ENCODE measurements at places on chromosomes 3 and 15. TPM values are rescaled to one million over a fixed set of nuclear protein-coding genes. Genes with fewer than 3 reads are reported as not detected.

- DNase-seq, result no peak
Observed at GRCh38 chr3:10697918-10698317, 118.1 kb upstream of the SLC6A11 start.

GRCh38 chr15:67372986-67373675 lies 118.5 kb downstream of the IQCH start:
- DNase-seq, result no peak

GRCh38 chr15:26628879-26629529 lies 143.9 kb downstream of the GABRB3 start:
- peak; percentile 73 for DNase-seq

- DNase-seq, result no peak
Observed at GRCh38 chr15:36742696-36743095, 163.3 kb downstream of the CDIN1 start.

The LMOD3 gene
- total RNA-seq, result 148 TPM

The MORC1 gene
- not detected for total RNA-seq

GRCh38 chr3:107220538-107220937 lies 156.7 kb upstream of the CCDC54 start:
- DNase-seq, result no peak

Data from Right ventricle myocardium superior (tissue), 1 donor.